ENCODE measurements at places on chromosomes 1 and 21. TPM values are rescaled to one million over a fixed set of nuclear protein-coding genes. Genes with fewer than 3 reads are reported as not detected.

DNA sequence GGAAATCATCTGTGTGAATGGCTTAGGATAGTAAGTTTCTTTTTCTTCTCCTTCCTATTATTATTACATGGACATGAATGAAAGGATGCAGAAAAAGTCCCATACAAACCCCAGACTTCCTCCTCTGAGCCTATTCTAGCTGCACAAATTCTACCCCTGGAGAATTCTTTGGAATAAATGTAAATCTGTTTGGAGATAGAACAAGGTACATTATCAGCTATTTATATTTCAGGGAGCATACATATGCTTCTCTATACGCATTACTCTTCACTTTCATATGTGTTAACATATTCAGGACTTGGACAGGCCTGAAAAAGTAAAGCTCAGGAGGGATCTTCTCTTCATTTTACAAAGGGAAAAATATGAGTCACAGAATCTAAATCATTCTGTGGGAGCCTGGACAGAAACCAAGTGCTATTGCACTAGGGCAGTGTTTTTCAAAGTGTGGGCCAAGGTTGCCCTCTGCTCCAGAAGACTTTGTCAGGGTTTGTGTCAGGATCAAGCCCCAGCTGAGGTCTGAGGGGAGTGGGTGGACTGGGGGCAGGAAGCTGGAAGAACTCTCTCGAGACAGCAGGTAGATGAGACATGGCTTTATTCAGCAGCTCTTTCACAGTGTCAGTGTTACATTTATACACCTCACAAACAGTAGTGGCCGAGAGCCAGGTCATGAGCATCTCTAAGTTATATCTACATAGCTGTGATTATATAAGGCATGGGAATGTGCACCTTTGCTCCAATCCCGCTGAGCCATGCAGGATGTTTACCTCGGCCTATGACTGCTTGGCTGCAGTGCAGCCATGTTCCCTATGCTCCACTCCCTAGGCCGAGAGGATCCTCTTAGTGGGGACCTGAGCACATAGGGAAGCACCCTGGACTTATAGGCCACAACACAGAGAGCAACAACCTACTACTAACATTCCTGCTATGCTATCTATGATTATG, 114.3 kb downstream of the GDAP2 start:
- no peak for DNase-seq

- DNase-seq: no peak
Observed at GRCh38 chr1:228867951-228868730, 132.9 kb downstream of the RHOU start.

CRB1 gene
- total RNA-seq: under 0.01 TPM

- DNase-seq: no peak
Observed at GRCh38 chr21:25396135-25396711, 211.1 kb downstream of the MRPL39 start.

DNA sequence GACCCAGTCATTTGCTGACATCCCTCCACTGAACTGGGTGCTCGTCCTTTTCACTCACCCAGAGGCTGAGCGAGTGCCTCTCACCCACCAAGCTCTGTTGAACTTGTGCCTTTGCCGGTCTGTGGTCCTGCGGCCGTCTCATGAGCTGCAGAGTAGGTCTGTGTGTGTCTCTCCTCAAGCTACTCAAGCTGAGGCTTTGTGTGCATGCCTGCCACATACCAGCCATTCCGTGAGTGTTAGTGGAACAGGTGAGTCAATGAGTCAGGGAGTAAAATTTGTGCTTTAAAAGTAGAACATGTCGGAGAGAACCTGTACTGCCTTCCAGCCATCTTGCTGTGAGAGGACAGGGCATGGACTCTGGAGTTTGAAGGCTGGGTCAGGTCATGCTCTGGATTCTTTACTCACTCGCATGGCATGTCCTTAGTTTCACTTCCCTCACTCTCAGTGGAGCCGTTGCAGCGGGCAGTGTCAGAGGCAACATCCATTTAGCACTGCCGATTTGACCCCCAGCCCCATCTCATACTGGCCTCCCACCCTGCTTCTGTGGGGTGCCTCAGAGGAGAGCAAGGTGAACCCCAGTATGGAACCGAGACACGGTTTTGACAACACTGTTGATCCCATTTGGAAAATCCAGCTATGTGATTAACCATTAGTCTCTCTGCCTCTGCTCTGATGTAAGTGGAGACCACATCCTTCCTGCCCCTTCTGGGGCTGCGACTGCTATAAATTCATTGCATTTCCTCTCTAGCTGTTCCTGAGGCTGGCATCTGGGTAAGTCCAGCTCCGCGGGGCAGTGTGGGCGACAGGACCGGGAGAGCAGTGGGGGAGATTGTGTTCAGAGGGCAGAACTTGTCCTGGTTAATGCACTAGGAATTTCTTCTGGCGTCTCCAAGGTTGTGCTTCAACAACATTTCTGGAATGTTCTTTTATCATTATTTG, at the start of gene NLRP3:
Gene NLRP3, plus strand, starts transcription at position 751 of the 939 bp plus-strand sequence. CDS start 2,628 bp downstream, outside the sequence.
- peak; percentile 55 for DNase-seq

CR1L gene
- total RNA-seq: not detected

- no peak for DNase-seq
Observed at GRCh38 chr1:67676946-67677345, 8.1 kb upstream of the GADD45A start.

KLHDC9 gene
- 1.3 TPM for total RNA-seq

DNA sequence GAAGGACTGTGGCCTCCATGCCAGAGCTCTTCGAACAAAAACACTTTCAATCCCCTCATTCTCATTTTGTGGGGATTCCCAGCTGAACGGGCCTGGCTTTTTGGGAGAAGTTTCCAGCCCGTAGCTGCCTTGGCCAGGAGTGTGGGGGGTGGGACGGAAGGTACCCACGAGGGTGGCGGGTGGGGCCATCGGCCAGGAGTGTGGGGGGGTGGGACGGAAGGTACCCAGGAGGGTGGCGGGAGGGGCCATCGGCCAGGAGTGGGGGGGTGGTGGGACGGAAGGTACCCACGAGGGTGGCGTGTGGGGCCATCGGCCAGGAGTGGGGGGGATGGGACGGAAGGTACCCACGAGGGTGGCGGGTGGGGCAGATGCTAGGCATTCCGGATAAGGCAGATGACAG, 71.7 kb upstream of the ZBTB18 start:
- no peak for DNase-seq

PLA2G2A gene
- not detected for total RNA-seq

BMP8B gene
- 1.3 TPM for total RNA-seq

GRCh38 chr1:201422436-201423030, 1.0 kb upstream of the TNNI1 start:
- no peak for DNase-seq

GRCh38 chr1:40049725-40050124, 9.2 kb downstream of the CAP1 start:
- DNase-seq: peak; percentile 62

GRCh38 chr1:152458384-152459185, 44.5 kb upstream of the CRNN start:
- DNase-seq: peak; percentile 81

FMN2 gene
- not detected for total RNA-seq

TLCD4 gene
- total RNA-seq: 0.53 TPM

LCE1F gene
- total RNA-seq: not detected

- DNase-seq: no peak
Observed at GRCh38 chr1:203546274-203546673, 52.3 kb downstream of the OPTC start.

- DNase-seq: no peak
Observed at GRCh38 chr21:15793550-15794235, 63.9 kb downstream of the USP25 start.

ANKRD34A gene
- under 0.01 TPM for total RNA-seq

NHLH1 gene
- total RNA-seq: not detected

DNA sequence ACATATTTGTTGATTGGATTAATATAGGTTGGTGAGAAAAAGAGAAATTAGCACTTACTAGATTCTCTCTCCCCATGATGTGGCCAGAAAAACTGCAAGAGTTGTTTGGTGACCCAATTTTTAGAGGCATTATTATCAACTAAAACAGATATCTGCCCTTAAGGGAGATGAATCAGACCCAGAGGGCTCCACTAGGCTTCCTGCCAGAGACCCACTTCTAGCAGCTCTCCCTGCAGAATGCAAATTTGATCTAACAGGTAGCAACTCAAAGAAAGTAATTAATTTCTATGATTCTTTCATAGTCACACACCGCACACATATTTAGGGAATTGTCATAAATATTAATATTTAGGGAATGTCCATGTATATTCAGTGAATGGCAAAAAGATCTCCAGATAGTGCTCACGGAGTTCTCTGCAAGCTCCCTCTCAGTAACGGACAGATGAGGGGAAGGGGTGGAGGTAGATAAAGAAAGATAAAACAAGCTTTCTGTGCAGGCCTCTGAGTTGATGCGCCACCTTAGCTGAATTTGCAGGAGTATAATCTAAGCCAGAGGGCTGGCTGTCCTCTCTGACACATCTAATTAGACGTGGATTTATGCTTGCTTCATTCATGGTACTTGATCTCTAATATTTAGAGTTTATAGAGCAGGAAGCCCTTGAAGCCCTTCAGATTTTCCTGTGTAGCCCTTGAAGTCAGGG, 84.1 kb upstream of the CCDC190 start:
- DNase-seq: peak; percentile 1

DNA sequence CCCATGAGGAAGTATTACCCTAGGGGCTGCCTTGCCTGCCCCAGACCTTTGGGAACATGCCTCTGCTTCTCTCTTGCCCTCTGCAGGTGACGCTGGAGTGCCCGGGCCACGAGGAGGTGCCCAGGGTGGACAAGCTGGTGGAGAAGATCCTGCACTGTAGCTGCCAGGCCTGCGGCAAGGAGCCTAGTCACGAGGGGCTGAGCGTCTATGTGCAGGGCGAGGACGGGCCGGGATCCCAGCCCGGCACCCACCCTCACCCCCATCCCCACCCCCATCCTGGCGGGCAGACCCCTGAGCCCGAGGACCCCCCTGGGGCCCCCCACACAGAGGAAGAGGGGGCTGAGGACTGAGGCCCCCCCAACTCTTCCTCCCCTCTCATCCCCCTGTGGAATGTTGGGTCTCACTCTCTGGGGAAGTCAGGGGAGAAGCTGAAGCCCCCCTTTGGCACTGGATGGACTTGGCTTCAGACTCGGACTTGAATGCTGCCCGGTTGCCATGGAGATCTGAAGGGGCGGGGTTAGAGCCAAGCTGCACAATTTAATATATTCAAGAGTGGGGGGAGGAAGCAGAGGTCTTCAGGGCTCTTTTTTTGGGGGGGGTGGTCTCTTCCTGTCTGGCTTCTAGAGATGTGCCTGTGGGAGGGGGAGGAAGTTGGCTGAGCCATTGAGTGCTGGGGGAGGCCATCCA, 7.8 kb upstream of the HTR6 start:
- no peak for DNase-seq

IGFN1 gene
- total RNA-seq: 0.26 TPM

DNA sequence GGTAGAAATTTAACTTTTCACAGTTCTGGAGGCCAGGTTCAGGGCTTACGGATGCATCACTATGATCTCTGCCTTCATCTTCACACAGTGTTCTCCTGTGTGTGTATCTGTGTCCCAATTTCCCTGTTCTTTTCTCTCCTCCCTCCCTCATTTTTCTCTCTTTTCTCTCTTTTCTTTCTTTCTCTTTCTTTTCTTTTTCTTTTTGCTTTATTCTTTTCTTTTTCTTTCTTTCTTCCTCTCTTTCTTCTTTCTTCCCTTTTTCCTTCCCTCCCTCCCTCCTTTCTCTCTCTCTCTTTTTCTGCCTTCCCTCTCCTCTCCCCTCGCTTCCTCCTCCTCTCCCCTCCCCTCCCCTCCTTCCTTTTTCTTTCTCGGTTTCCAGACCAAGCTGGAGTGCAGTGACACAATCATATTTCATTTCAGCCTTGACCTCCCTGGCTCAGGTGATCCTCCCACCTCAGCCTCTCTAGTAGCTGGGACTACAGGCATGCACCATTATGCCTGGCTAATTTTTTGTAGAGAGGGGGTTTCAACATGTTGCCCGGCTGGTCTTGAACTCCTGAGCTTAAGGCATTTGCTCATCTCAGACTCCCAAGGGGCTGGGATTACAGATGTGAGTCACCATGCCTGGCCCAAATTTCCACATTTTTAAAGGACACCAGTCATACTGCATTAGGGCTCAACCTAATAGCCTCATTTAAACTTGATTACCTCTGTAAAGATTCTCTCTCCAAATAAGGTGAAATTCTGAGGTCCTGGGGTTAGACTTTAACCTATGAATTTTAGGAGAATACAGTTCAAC, 115.9 kb downstream of the HUNK start:
- DNase-seq: peak; percentile 3

- no peak for DNase-seq
Observed at GRCh38 chr1:98910827-98911226, 93.8 kb downstream of the PLPPR5 start.

NTRK1 gene
- total RNA-seq: not detected

HSPB7 gene
- under 0.01 TPM for total RNA-seq

- DNase-seq: peak; percentile 27
Observed at GRCh38 chr1:37602750-37603694, 7.3 kb upstream of the GNL2 start.

DNA sequence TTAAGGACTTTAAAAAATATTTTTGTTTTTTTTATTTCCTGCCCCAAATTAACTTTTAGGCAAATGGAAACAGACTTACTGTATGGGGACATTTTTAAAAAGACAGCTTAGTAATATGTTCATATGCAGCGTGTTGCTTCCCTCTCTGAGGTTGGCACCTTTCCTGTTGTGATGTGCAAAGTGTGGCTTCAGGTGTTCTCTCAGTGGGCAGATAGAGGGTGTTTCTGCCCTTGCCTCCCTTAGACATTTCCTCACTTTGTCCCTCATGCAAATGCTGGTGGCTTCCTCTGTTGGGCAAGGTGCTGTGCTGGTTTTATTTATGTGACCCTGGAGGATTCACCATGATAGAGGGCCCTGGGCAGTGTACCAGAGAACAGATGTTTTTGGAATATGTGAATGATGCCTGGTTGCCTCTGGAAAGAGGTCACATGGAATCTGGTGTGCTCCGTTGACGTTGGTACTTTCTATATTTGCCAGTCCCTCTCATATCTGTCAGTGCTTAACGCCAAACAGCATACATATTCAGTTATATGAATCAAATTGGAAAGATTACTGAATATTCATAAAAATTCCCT, 123.5 kb downstream of the PATJ start:
- no peak for DNase-seq

- DNase-seq: no peak
Observed at GRCh38 chr1:7584157-7584556, 186.9 kb upstream of the VAMP3 start.

C1orf94 gene
- total RNA-seq: not detected

SPATA17 gene
- total RNA-seq: 0.53 TPM

DNA sequence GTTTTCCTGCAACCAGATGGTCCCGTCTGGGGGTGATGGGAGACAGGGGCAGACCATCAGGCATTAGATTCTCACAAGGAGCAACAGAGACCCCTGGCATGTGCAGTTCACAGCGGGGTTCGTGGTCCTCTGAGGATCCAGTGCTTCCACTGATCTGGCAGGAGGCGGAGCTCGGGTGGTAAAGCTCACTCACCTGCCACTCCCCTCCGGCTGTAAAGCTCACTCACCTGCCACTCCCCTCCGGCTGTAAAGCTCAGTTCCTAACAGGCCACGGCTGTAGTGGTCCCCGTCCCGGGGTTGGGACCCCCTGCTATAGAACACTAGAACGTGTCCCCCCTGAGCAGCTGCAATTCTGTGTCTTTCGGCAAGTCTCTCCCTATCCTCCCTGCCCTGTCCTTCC, 4.6 kb downstream of the KRTAP10-12 start:
- no peak for DNase-seq

GRCh38 chr1:5683446-5683845, 308.8 kb downstream of the NPHP4 start:
- DNase-seq: peak; percentile 55
